ENCODE measurements at places on chromosomes 11 and 22.

DNA sequence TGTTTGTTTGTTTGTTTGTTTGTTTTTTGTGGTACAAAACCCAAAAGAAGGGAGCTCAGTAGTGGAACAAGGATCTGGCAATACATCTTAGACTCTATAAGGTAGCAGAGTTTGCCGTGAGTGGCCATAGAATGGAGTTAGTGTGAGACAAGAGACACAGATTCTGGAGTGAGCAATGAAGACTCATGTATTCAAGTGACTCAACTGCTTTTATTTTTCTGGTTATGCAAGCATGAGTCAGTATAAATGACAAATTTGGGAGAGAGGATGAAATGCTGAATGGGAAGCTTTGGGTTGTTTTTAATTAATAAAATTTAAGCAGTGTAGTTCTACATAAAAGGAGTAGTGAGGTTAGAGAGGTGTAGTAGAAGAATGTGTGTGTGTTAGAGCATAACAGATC is 143.6 kb upstream of the ANO5 start:
- no peak for DNase-seq

DNA sequence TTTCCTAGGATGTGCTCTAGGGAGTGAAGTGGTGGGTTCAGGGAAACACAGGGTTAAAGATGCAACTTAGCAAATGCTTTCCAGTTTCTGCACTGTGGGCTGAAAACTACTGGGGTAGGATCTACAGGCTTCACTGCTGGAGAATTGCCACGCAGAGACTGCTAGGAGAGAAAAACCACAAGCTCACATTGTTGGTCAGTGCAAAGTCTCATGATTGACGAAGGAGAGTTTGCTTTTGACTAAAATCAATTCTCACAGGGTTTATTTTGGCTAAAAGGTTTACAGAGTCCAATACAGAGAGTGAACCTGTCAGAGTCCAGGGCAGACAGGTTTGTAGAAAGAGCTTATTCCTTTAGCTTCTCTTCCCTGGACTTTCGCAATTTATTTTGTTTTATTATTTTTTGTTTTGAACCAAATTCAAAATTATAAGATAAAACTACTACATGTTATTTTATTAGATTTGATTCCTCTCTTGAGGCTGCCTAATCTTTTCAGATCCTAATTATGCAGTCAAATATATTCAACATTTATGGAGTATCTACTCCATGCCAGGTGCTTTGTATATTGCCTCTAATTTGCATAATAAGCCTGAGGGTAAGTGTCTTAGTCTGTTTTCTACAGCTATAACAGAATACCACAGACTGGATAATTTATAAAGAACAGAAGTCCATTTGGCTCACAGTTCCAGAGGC is 64.7 kb downstream of the MTNR1B start:
- no peak for DNase-seq

DNA sequence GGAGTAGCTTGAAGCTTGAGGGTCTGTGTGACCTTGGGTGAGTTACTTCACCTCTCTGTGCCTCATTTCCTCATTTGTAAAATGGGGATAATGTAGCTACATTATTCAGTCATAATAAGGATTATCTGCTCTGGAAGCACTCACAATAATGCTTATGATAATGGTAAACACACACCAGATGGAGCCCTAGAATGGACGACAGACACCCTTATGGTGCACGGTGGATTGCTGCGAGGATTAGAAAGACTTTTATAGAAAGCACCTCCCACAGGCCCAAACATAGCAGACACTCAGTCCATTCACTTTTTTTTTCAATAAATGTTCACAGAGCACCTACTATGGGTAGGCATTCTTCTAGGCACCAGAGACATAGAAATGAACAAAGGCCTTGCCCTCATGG is 53.8 kb downstream of the LARGE1 start:
- DNase-seq = no peak

GRCh38 chr11:2380807-2381350 is 3.8 kb downstream of the CD81 start:
- DNase-seq = no peak

DNA sequence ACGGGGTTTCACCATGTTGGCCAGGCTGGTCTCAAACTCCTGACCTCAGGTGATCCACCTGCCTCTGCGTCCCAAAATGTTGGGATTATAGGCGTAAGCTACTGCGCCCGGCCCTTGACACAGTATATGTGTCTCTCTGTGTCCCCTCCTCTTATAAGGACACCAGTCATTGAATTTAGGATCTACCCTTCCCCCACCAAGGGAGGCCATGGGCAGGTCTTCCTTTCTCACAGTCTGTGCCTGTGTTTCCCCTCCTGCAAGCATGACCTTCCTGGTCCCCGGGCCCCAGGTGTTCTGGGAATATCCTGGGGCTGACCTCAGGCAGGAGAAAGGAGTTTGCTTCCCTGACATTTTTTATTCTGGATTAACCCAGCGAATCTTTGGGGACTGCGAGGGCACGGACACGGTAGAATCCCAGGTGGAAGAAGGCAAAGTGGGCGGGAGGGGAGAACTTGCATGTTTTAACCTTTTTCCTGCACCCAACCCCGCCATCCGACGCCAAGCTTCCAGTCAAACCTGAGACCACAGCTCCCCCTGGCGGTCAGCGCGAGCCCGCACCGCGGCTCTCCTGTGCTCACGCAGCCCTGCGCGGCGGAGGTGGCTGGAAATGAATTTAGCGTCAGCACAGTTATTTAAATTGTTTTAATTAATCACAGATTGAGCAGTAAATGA is 42.1 kb upstream of the ISX start:
- no peak for DNase-seq

DNA sequence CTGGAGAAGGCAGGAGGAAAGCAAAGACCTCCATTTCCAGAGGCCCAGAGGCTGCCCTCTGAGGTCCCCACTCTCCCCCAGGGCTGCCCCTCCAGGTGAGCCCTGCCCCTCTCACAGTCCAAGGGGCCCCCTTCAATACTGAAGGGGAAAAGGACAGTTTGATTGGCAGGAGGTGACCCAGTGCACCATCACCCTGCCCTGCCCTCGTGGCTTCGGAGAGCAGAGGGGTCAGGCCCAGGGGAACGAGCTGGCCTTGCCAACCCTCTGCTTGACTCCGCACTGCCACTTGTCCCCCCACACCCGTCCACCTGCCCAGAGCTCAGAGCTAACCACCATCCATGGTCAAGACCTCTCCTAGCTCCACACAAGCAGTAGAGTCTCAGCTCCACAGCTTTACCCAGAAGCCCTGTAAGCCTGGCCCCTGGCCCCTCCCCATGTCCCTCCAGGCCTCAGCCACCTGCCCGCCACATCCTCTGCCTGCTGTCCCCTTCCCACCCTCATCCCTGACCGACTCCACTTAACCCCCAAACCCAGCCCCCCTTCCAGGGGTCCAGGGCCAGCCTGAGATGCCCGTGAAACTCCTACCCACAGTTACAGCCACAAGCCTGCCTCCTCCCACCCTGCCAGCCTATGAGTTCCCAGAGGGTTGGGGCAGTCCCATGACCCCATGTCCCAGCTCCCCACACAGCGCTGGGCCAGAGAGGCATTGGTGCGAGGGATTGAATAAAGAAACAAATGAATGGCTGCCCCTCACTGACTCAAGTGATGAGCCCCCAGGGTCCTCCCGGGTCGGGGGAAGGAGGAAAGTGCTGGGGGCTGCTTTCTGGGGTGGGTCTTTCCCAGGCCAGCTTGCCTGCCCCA is 10.8 kb downstream of the SLC22A12 start:
- no peak for DNase-seq

- no peak for DNase-seq
These were observed at the start of gene PITPNM1 for GRCh38 chr11:67504950-67505581. Gene PITPNM1 (minus strand): TSS chr11:67505363. CDS start chr11:67504180, 1,183 bp downstream.

DNA sequence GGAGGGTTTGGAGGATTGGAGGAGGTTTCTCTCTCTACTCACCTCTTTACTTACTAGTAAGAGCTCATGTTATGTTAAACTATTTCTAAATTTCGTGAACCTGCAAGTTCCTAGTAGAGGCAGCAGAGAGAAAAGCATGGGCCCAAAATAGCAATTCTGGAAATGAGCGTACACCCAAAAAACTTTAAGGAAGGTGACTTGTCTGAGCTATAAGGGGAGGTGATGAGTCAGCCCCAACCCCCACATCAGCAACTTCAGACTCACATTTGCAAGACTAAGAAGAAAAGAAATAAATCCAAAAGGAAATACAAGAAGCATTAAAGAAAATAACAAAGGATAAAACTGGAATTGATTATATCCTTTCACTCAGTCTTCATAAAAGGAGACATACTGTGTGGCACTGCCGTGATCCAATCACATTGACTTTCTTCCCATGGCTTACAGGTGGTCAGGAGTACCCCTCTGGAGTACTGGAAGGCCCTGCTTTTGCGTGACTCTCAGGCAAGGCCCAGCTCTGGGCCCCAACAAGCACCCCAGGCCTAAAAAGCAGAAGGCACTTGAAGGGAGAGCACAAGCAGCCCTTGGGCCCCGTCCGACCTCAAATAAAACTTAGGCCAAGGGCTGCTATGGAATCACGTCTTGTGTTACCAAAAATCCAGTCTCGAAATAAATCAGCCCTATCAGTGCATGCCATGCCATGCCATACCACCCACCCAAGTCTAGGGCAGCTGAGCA is 14.3 kb downstream of the PACSIN2 start:
- DNase-seq = no peak

GRCh38 chr11:106131998-106132397 is 54.5 kb downstream of the AASDHPPT start:
- no peak for DNase-seq

- no peak for DNase-seq
These were observed 120.9 kb downstream of the ME3 start for GRCh38 chr11:86551288-86552092.

GRCh38 chr22:32561756-32562155 is 87.1 kb downstream of the FBXO7 start:
- no peak for DNase-seq

- no peak for DNase-seq
These were observed 5.4 kb downstream of the GRK2 start for GRCh38 chr11:67271541-67272284.

- no peak for DNase-seq
These were observed 6.4 kb downstream of the FGF19 start for GRCh38 chr11:69697469-69697843.

DNA sequence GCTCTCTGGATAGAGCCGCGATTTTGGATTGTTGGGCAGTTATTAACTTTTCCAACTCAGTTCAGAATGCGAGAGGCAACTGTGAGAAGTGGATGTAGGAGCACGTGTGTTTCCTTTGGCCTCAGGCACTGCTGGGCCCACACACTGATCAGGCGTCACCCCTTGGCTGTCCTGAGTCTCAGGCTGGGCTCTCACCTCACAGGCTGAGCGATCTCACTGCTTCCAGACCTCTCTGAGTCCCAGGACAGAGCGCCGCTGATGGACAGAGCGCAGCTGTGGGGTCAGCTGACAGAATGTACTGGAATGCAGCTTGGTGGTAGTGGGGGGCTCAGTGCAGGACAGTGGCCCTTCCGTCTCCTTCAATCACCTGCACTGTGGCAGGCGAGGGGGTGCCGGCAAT is 516.2 kb downstream of the TBC1D22A start:
- no peak for DNase-seq

GRCh38 chr11:92225568-92226330 is 1.1 kb downstream of the FAT3 start:
- no peak for DNase-seq

DNA sequence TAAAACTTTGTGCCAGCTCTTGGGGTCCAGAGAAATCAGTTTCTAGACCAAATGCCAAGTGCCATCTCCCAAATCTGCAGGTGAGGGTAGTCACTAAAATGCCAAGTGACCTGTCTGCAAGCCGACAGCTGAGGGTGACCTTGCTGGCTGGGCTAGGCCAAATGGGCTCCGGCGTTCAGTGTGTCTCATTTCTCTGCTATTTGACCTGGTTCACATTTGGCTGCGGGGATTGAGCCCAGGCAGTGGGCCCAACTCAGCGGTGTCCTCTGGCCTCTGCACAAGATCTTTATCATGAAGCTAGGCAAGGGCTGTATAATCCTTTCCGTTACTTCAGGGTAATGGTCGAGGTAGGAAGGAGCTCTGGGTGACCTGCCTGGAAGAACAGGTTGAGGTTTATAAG is 87.5 kb downstream of the SNX19 start:
- DNase-seq = no peak

DNA sequence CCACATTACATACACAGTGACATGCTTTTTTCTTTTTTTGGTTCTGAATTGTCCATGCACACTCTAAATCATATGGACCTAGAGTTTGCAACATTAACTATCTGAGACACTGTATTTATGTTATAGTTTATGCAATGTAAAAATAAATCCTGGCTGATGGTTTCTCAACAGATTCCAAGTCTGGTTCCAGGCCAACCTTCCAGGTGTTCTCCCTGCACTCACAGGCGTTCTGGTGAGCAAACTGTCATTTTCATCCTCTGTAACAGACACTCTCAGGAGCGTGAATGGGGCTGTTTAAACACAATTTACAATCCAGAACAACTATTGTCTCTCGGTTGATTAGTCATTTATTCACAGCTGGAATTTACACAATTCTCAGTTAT is 36.5 kb upstream of the ANKK1 start:
- peak; percentile 82 for DNase-seq

- no peak for DNase-seq
These were observed 14.3 kb downstream of the OR52K1 start for GRCh38 chr11:4496557-4497248.

DNA sequence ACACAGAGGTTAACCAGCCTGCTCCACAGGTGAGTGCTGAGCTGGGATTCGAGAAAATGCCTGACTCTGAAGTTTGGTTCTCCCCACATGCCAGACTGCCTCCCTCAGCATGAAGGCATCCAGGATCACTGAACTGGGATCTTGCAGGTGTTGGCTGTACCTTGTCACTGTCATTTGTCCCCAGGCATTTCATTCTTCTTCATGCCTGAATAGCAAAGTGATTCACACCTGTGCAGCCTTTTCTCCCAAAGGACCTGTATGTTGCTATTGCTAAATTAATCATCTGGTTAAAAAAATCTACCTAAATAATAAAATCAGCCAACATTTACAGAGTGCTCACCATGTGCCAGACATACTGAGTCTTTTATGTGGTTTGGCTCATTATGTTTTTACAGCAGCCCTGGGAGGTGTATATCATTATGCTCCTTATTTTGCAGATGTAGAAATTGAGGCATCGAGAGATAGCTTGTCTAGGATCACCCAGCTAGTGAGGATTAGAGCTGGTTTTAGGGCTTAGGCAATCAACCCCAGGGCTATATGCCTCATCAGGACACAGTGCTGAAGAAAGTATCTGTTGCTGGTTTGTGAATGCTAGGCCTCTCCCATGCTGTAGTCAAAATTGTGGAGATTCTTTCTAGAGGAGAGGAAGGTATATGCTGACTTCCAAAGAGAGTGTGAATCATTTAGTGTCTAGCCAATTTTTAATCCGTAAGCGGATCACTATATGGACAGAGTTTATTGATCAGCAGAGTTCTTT is 204.4 kb downstream of the HIPK3 start:
- no peak for DNase-seq

GRCh38 chr11:12263141-12263693 is 114.2 kb upstream of the PARVA start:
- DNase-seq = no peak

GRCh38 chr11:9109858-9110731 is 18.7 kb upstream of the SCUBE2 start:
- no peak for DNase-seq
